ENCODE measurements at places on chromosomes 6 and 20.

DNA sequence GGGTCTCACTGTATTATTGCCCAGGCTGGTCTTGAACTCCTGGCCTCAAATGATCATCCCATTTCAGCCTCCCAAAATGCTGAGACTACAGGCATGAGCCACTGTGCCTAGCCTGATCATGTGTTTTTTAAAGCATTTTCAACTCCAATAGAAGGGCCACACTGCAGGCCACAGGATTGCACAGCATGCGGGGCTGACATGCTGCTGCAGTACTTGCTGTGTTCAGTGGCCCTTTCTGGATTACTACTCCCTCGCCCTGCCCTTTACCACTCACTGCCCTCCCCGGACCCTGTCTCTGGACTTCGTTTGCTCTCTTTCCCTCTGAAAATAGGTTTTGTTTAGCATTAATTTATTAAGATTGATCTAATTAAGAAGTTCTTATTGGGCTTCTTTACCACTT is 37.3 kb downstream of the HECA start:
- no peak for DNase-seq

DNA sequence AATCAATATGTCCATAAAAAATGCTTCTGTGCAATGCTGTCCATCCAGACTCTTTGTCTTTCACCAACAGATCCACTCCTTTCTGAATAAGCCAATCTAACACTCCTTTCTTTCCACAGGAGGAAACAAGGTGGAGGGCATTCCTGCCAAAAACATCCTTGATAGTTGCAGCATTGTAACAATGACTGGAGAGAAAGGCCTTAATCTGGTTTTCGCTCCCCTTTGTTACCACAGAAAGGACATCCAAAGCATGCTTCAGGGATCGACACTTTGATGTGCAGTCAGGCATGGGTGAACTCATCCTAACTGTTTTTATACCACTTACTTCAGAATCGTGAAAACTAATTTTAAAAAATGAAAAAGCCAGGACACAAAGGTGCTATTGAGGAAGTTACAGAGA is 7.4 kb downstream of the IBTK start:
- DNase-seq, result no peak

DNA sequence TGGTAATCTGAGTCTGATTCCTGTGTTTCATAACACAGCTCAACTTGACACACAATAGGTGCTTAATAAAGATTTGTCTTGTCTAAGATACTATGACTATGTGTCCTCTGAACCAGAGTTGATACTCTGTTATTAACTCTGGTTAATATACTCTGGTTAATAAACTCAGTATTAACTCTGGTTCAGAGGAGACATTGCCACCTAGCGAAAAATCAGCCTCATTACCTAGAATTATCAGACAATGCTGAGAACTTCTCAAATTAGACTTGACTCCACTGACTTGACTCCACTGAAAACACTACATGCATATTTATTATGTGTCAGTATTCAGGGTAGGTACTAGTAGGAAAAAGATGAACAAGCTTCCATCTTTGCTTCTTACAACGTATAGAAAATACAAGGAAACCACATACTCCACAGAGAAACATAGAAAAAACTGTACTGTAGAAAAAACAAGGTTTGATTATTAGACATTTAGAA is 73.9 kb downstream of the AHI1 start:
- no peak for DNase-seq

GRCh38 chr6:31400467-31401289 is 2.7 kb upstream of the MICA start:
- DNase-seq, result peak; percentile 85

DNA sequence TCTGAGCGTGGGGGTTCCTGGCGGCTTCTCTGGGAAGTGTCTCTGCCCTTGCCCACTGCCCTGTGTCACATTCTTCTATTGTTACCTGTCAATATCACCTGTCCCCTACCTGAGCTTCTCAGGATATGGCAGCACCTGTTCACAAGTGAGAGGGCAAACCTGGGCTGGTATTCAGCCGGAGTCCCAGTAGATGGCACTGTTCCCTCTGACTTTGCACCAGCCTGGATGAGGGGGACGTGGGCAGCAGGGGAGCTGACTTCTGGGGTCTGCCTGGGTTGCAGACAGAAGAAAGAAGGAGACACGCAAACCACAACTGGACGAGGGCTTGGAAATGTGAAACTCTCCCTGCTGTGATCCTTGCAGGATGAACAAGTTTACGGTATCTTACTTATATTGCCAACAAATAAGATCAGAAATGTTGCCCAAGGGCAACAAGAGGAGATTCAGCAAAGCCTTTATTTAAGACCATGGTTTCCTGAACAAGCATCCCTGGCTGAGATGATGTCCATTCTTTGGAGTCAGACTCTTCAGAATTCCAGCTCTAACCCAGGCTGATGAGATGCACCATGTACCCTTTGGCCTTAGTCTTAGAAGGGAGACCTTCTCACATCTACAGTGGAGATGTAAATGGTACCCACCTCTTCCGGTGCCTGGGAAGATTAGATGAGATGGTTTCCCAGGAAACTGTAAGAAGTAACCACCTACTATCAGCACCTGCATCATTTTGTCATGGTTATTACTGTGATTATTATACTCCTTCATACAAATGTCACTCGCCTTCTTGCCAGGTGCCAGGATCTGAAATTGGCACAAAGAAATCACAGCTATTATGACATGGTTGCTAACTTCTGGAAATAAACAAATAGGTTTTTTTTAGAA is 400.0 kb upstream of the CDH4 start:
- no peak for DNase-seq

GRCh38 chr6:122730775-122731386 is 48.6 kb upstream of the FABP7 start:
- DNase-seq, result no peak

DNA sequence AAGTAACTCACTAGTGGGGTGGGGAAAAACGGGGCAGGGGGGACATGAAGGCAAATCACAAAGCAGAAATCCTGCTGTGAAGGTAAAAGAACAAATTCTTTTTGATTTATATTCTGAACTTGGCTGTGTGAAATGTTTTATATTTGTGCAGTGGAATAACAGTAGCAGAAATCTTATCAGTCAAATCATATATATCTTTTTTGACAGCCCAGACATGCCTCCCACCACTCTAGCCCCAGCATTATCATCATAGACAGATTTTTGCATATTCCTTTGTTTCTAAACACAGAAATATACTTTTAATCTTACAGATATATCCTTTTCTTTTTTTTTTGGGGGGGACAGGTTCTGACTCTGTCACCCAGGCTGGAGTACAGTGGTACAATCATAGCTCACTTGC is 97.4 kb downstream of the PREP start:
- no peak for DNase-seq

GRCh38 chr6:152973916-152974315 is 8.9 kb downstream of the FBXO5 start:
- DNase-seq, result no peak

GRCh38 chr20:30985386-30985785 is 272.1 kb upstream of the DEFB115 start:
- no peak for DNase-seq

Measured in left hindlimb (tissue), 1 donor.